ENCODE measurements at places on chromosomes 6 and 20.

- DNase-seq: no peak
Measured at GRCh38 chr6:41639809-41640371, 1.6 kb downstream of the MDFI start.

DNA sequence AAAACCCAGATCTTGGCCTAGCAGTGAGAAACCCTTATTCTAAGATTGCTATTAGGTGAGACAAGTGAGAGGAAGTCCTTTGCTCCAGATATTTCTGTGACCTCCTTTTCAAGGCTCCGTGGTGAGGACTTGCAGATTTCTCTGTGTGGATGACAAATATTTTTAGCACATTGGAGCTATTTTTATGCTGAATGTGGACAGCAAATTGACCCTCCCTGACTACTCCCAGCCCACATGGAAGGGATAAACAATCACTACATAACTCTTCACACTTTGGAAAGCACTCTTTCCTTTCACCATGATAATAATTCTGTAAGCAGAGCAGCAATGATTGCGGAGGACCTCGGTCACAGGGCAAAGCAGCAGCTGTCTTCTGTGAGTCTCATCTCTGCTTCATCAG, 88.0 kb upstream of the ADGRF1 start:
- DNase-seq: no peak

DNA sequence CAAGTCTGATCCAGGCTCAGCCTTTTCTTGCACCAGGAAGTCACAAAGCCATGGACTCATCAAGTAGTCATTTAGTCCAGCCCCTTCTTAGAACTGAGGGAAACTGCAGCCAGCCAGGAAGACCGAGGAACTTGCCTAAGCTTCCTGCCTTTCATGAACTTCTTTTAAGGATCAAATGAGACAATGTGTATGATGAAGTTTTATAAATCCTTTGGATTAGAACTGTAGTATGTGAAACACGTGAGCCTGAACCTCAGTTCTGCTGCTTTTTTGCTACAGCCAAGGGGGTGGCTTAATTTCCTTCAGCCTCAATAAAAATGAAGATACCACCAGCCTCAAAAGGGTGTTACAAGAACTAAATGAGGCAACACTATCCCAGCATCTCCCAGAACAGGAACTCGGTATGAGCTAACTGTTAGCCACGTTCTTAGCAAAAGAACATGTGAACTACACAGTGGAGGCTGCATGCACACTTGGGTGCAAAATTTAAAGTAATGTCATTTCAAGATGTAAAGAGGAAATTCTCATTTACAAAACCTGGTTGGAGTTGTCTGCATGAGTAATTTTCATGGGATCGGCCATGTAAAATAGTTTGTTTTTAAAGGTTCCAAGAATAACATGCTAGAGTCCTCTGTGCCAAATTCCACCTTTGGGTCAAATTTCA, 76.0 kb upstream of the TBC1D7 start:
- no peak for DNase-seq

GRCh38 chr6:30644769-30645168, 2.2 kb upstream of the C6orf136 start:
- DNase-seq: no peak

GRCh38 chr6:126341126-126341525, 1.2 kb downstream of the CENPW start:
- DNase-seq: no peak

GRCh38 chr6:155454008-155454407, 1.6 kb downstream of the NOX3 start:
- DNase-seq: no peak

Data from activated CD4-positive, CD25-positive, alpha-beta regulatory T cell (primary cell).